ENCODE measurements at places on chromosomes 12 and 14.
A peak's percentile ranks its signal among the peaks of the same experiment; 100 is the strongest.

DNA sequence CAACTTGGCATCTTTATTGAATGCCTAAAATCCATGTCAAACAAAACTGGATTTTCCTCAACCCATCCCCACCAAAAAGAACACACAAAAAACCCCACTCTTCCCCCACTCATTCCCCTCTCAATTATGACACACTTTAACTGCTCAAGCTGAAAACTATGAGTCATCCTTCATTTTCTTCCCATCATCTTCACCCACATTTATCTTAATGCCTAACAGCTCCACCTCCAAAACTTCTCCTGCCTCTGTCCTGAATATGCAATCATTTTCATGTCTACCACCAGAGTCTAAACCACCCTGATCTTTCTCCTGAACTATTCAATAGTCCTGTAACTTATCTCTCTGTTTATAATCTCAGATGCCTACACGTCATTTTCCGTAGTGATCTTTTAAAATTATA, 239.7 kb downstream of the BCAT1 start:
- no peak for DNase-seq

DNA sequence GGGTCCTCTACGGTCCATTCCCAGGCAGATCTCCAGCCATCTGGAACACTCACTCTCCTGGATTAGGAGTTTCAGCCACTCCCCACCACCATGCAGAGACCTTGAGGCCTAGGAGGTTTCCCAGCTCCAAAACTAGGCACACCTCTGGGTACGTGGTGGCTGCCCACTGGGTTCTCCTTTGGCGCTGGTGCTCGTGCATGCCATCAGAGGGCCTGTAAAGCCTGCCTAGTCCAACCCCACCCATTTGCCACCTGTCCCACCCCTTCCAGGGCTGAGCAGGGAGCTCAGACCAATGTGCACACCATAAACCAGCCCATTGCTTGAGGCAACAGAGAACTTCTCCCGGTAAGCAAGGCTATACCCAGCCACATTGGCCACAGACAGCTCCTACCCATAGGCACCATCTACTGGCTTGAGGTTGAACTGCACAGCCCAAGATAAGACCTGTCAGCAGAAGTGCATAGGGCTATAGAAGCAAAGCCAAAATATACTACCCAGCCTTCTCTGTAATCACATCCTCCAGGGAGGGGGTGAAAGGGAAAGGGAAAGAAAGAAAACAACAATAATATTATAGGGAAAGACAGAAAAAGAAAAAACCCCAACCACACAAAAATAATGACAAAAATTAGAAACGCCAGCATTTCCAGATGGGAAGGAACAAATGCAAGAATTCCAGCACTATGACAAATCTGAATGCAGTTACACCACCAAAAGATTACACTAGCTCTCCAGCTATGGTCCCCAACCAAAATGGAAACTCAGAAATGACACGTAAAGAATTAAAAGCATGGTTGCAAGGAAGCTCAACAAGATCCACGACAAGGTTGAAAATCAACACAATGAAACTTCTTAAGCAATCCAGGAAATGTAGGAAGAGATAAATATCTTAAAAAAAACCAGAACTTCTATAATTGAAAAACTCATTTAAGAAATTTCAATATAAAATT, 111.9 kb upstream of the CCDC175 start:
- no peak for DNase-seq

GRCh38 chr12:107503129-107503855, 182.3 kb upstream of the PWP1 start:
- DNase-seq = no peak

DNA sequence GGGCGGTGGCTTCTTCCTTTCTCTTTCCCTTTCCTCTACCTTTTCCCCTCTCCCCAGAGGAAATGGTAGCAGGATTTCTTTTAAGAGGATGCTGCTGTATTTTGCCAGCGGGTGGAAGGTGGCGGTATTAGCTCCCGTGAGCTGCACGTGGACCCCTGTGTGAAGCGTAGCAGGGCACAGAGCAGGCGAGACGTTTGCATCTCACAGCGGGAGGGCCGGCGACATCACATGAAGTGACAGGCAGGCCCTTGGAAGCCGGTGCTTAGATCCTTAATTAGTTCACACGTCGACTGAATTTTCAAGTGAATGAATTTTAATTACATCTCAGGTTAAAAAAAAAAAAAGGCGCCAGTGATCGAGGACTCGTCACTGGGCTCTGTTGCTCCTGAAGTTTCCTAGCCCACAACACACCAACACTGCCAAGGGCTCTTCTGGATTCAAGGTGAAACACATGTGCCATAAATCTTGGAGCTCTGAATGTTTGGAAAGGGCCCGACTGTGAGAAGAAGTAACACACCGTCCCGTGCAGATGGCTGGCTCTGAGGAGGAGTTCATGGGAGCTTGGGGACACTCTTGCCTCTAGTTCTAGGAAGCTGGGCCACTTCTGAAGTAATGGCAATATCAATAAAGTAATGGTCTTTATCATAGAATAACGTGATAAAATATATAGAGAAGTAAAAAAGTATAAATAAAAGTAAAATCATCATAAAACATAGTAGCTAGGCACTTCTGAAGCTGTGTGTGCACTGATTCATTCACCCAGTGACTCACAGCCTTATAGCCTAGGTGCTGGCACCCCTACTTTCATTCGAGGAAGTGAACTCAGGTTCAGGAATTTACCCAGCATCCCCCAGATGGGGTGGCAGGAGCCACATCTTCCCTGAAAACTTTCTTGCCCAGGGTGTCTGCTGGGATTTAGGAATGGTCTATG, 75.3 kb downstream of the AACS start:
- no peak for DNase-seq

GRCh38 chr12:25811656-25812126, 146.8 kb upstream of the RASSF8 start:
- no peak for DNase-seq

DNA sequence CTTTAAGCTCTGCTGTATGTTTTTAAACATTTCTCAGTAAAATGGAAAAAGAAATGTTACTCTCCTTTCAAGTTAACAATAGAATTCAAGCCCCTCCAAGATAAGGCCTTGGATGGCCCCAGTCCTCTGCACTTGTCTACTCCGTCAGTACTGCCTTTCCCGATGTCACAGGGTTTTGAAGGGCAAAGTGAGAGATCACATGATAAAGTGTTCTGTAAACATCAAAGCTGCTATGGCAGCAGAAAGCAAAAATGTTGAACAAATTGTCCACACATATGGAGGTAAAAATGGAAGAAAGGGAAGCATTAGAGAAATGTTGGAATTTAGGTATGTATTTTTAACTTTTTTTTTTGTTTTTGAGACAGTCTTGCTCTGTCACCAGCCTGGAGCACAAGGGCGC, 33.5 kb upstream of the CDK2AP1 start:
- DNase-seq = no peak

GRCh38 chr14:101199028-101199770, 295.7 kb upstream of the RTL1 start:
- no peak for DNase-seq

- peak; percentile 32 for DNase-seq
These were observed 482 bp upstream of the IFI27L2 start for GRCh38 chr14:94129758-94130414.

DNA sequence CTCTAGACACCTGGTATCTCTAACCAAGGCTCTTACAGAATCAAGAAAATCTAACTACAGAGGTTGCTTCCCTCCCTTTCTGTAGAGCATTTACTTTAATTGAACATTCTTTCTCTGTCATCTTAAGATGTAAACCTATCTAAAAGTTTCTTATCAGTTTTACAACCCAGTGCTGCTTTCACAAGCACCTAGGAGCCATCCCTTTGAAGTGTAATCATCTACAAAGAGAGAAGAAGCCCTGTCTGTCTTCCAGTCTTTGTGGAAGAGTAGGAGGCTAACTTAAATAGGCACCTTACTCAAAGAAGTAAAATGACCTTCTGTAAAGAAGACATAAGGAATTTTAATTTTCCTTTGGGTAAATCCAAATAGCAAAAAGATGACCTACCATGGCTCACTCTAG, 763.9 kb upstream of the LRFN5 start:
- no peak for DNase-seq

- no peak for DNase-seq
These were observed 57.4 kb upstream of the KCNJ8 start for GRCh38 chr12:21831791-21832344.

- peak; percentile 79 for DNase-seq
These were observed 30.1 kb upstream of the PPP2R5C start for GRCh38 chr14:101731187-101732080.

DNA sequence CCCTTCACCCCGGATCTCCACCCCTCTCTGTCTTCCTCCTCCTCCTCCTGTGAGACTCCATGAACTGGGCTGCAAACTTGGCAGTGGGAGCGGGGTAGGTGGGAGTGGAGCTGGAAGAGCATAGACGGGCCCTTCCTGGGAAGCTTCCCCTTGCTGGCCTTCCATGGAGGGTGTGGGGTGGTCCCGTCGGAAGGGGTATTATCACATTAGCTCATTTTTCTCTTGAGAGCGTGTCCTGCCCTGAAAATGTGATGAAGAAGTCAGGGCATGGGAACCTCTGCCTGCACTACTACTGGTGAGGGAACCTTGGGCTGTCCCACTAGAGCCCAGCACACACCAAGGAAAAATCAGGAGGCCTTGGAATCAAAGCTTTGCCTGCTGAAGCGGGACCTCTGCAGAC, 66.5 kb downstream of the CACNA1C start:
- no peak for DNase-seq

- DNase-seq = no peak
These were observed 304.1 kb downstream of the SNAPC1 start for GRCh38 chr14:62066304-62066703.

GRCh38 chr14:89540009-89540829, 123.2 kb upstream of the FOXN3 start:
- no peak for DNase-seq

- DNase-seq = no peak
These were observed 17.5 kb downstream of the AREL1 start for GRCh38 chr14:74695406-74695805.

- peak; percentile 92 for DNase-seq
These were observed 15.5 kb downstream of the FOS start for GRCh38 chr14:75293920-75294648.

DNA sequence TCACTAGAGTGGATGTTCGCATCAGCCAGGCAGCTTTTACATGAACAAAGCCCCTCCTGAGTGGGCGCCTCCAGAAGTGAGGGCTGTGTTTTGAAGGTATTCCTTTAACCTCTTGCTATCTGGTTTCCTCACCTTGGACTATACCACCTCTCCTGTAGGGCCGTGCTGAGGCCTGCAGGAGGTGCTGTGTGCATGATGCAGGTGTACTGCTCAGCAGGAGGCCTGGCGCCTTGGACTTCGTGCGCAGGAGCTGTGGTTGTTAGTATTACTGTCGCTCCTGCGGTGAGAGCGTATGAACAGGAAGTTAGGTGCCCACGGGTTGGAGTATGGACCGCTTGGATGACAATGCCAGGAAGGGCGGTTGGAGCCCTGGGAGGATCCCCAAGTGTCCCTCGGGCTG, 130.7 kb downstream of the TSPAN9 start:
- DNase-seq = no peak

DNA sequence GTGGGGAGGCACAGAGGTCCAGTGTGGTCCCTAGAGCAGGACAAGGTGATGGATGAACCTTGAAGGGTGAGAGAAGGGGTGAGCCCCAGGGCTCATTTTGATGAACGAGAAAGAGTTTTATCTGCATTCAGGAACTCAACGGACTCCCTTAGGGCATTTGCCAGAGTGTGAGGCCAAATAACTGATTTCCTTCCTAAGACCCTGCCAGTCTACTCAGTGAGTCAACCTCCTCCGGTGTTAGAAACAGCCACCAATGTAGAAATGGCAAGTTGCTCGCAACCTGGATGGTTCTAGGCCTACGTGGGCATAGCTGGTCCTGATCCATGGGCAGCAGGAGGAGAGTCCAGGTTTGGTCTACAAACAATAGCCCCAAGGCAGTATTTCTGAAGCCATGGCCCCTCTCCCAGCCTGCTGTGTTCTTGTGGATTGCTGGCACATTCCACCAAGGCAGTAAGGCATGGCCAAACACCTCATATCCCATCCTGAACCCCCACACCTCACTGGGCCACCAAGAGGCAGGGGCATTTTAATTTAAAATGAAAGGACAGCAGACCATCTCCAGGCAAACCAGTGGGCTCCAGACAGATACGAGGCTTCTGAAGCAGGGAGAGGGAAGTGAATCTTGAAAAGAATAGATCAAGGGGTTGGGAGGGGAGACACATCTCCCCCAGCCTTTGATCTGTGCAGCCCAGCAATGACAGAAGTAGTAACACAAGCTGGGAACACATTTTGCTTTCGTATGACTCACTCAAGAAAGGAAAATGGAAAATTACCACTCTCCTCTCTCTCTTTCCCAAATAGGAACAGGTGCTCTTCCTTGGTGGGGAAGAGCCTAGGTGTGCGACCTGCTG, 25.4 kb upstream of the TESC start:
- DNase-seq = no peak

DNA sequence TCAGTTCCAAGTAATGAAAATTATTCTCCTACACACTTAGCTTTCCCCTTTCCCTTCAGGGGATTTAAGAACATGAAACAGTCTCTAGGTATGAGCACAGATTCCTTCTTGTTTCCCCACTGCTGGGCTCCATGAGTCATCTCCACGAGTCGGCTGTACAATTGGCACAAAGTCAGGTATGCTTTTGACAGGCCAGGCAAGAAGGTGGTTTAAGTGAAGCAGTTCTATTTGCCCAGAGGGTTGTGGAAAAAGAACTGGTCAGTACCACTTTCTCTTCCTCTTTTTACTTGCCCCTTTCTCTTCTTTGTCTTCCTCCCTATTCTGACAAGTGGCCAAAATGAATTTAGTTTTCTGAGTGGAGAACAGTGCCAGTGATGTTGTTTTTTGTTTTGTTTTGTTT, 16.3 kb downstream of the DYNC1H1 start:
- no peak for DNase-seq

- no peak for DNase-seq
These were observed 201.2 kb upstream of the DDHD1 start for GRCh38 chr14:53354336-53354735.
